ENCODE measurements at places on chromosomes 1 and 21. TPM values are rescaled to one million over a fixed set of nuclear protein-coding genes. Genes with fewer than 3 reads are reported as not detected.

The CCDC190 gene
- total RNA-seq = 11.8 TPM

The C1orf53 gene
- total RNA-seq = not detected

The DYNLT5 gene
- total RNA-seq = 5.3 TPM

The NEXN gene
- total RNA-seq = 70.8 TPM

The LRRN2 gene
- 1.5 TPM for total RNA-seq

The NHLH1 gene
- not detected for total RNA-seq

The MEF2D gene
- total RNA-seq = 23.6 TPM

The AKT3 gene
- total RNA-seq = 48.3 TPM

GRCh38 chr1:203842559-203842876, 18.9 kb upstream of the SNRPE start:
- no peak for DNase-seq

DNA sequence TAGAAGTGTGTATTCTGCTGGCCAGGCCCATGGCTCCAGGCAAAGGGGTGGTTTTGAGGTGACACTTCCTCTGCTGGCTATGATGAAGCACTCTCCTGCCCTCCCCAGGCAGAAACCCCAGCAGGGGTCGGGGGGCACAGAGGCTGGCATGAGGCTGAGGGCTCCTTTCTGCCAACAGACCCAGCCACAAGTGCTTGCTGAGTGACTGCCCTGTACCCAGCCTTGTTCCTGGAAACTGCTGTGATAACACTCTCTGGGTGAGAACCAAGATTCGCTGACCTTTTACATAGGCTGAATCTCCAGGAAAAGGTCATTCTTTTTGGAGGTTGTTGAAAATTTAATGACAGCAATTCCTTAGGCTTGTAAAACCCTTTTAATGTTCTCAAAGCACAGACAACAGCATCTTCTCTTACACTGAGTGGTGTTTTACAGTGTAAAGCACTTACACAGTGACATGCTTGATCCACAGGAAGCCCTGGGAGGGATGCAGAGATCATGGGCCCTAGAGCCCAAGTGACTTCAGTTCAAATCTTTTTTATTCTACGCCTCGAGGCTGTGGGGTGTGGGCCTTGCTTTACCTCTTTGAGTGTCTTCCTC, 155.5 kb upstream of the FGGY start:
- no peak for DNase-seq

- no peak for DNase-seq
Observed at GRCh38 chr1:25767437-25767770, 32.6 kb upstream of the SELENON start.

- no peak for DNase-seq
Observed at GRCh38 chr1:216119600-216119999, 303.6 kb downstream of the USH2A start.

- DNase-seq = no peak
Observed at GRCh38 chr1:169680377-169681019, 30.9 kb downstream of the SELL start.

GRCh38 chr1:93288558-93288957, 57.1 kb upstream of the DR1 start:
- peak; percentile 6 for DNase-seq

DNA sequence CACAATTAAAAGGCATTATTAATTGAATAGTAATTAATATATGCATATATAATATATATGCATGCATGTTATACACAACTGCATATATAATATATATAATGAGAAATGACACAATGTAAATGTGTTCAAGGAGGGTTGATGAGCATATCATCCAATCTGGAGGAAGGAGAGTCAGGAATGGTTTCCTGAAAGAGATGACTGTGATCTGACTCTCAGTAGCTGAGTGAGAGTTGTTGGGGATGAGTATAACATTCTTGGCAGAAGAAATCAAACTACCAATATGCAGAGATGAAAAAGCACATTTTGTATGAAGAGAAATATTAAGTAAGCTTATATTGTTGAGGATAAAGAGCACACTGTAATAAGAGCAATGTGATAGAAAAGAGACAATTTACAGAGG, 37.3 kb downstream of the F13B start:
- no peak for DNase-seq

DNA sequence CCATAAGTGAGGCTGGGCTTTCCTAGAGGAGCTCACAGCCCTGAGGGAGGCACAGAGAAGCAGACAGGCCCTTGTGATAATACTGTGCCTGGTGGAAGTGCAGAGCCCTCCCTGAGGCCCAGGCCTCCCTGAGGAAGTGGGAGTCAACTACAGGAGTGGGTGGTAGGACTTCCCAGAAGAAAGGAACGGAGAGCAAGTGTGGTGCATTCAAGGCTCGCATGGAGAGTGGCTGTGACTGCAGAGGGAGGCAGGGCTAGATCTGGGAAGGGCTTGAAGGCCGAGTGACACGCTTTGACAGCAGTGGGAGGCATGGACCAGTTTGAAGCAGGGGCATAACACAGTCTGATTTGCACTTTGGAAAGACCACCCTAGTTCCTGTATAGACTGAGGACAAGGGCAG, 37.3 kb downstream of the AZIN2 start:
- no peak for DNase-seq

- no peak for DNase-seq
Observed at GRCh38 chr1:45051005-45051772, 39.1 kb downstream of the UROD start.

DNA sequence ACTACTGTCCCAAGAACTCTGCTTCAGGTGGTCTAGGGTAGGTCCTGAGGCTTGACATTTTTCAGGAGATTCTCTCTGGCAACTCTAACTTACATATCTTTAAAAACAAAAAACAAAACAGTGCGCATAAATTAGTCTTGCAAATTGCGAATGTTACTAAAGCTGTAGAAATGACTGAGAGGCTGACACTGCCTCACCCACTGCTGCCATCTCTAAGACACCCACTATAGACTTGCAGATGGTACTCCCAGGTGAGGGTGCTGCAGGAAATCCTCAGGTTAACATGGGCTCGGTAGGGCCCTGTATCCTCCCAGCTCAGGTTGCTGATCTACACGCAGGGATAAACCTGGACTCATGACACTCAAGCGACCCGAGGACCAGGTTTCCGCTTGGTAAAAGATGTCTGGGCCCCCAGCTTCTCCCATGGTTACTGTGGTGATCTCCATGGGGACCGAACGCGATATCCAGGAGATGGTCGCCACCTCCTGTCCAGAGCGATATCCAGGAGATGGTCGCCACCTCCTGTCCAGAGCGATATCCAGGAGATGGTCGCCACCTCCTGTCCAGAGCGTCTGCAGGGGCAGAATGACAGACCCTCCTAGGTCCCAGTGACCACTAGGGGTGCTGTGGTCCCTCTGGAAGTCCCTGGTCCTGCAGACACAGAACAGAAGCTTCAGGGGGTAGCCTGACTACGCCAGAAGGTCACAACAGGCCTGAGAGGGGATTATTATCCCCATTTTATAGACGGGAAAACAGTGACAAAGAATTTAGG, 16.2 kb upstream of the LY9 start:
- DNase-seq = no peak

DNA sequence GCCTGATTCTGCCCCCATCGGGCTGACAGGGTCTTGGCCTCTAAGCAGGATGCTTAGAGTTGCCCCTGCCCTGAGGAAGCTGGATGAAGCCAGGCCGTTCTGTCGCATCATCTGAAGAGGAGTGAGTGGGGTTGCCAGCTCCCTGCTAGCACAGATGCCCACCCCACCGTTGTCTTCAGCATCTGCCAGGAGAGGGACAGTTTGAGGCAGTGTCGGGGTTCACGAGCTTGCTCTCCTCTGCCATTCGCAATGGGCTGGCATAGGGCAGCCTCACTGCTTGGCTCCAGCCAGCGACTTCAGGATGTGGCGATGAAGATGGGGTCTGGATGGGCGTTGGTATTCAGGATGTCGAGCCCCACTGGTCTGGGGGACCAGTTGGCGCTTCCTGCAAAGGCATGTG, 145.7 kb upstream of the VAMP3 start:
- DNase-seq = no peak

DNA sequence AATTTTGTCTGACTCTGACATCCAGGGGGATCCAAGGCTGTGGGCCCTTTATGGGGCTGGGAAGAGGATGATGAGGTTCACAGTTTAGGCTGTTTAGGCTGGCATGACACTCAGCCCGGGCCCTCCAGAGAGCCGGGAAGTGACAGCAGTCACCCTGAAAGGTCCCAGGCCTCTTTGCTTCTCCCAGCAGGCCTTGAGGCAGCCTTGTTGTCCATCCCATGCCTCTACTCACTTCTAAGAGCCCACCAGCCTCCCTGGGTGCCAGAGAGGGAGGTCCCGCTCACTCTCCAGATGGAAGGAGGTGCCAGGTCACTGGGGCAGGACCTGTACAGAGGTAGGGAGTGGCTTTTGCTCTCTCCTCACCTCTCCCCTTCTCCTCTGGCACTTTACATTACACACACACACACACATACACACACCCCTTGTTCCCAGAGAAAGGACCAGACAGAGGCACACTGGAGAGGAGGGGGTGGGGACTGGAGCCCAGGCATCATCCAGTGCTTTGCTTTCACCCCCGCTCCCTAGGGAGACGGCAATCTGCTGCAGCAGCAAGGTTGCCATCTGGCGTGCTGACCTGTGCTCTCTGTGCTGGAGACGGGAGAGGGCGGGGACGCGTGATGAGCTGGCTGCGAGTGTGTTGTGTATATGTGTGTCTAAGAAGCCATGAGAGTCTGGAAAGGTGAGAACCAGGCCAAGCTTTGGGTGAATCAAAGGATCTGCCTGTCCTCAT, 4.6 kb downstream of the KLHDC8A start:
- DNase-seq = no peak

- DNase-seq = peak; percentile 32
Observed at GRCh38 chr1:167627865-167628641, 2.0 kb upstream of the RCSD1 start.

- DNase-seq = no peak
Observed at GRCh38 chr1:67771152-67771551, 62.1 kb downstream of the GNG12 start.

GRCh38 chr1:169491845-169492281, 6.1 kb upstream of the SLC19A2 start:
- no peak for DNase-seq

DNA sequence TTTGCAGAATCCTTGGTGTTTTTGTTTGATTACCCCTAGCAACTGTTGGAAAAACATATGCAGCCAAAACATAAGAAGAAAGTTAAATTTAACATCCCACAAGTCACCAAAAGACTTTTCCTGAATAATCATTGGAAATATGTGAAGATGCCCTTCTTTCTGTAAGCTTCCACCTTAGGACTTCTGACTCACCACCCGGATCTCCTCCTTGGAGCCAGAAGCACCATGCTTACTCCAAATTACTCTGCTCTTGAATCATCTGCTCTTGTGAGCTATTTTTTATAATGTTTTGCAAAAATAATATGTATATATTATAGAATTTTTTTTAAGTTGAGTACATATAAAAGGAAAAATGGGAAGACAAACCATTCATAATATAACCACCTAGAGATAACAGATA, 391.7 kb downstream of the KCTD3 start:
- DNase-seq = peak; percentile 6

DNA sequence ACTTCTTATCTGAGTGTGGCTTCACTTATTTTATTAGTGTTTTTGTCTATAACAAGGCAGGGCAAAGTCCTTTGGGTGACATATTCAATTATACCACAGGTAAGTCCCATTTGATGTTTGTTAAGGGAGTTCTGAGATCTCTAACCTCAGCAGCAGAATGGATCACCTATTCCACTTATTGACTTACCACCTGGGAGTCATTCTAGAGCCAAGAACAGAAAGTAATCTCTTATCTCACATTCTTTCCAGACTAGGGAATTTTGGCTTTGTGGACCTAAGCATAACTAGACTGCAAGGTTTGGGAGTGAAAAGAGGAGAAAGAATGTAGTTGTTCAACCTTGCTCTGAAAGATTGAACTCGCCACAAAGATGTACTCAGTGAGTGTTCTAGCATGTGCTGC, 13.2 kb downstream of the FNDC7 start:
- no peak for DNase-seq

DNA sequence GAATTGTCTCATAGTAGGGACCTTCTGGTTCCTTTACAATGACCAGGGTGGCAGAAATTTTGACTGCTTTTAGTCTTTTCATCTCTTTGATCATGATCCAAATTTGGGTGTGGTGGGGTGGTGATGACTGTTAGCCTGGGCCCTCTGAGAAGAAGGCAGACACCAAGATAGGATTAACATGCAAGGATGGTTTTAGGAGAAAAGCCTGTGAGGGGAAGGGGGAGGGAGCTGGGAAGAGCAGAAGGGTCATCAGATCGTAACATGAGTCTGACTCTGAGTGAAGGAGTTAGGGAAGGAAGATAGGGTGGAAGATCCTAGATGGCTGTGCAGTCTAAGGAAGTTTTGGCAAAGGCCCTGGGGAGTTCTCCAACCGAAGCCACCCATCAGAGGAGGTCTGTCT, 28.5 kb upstream of the CAMSAP2 start:
- no peak for DNase-seq

GRCh38 chr1:237975376-237975775, 84.7 kb upstream of the ZP4 start:
- DNase-seq = no peak

DNA sequence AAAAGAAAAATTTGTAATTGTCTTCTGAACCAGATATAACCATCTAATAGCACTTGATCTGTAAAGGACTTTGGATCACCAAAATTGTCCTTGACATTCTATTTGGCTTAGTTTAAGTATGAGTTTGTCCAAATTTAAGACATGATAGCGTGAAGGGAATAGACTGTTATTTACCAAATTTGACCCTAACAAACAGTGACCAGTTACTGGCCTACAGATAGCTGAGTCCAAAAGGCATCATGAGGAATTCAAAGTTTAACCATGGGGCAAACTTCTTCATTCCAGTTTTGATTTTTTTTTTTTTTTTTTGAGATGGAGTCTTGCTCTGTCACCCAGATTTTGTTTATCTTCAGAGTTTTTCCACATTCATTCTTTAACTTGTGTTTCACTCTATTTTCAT, 38.5 kb downstream of the CLIC4 start:
- DNase-seq = no peak

- DNase-seq = no peak
Observed at GRCh38 chr1:45785583-45785982, 17.8 kb upstream of the MAST2 start.

- no peak for DNase-seq
Observed at GRCh38 chr21:35319684-35320283, 270.7 kb upstream of the RUNX1 start.

DNA sequence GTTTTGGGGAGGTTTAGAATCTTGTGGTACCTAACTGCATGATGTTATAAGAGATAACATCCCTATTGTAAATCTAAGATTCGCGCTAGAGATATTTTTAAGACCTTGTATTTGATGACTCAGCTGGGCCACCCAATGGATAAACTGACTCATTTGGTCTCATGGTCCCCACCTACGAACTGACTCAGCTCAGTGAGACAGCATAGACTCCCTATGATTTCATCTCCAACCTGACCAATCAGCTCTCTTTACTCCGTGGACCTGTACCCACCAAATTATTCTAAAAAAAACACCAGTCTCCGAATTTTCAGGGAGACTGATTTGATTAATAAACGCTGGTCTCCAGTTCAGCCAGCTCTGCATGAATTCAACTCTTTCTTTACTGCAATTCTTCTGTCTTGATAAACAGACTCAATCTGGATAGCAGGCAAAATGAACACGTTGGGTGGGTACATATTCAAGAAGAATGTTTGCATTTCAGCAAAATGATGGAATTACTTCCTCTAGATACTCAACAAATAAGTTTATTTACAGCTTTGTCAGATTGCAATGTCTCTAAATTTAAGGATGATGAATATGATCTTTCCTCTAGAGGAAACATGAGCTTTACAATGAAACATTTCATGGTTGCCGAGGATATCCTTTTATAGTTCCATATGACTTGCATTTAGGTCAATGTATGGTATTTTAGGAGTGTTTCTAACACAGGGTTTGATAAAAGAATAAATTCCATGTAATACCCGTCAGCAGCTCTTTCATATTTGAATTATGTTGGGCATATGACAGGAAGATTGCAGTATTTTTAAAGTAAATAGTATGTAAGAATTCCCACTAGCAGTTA, 516.6 kb upstream of the RGS18 start:
- no peak for DNase-seq
